T-helper 17 cell (primary cell): ENCODE measurements at places on chromosomes 2 and 18. TPM values are rescaled to one million over a fixed set of nuclear protein-coding genes. Genes with fewer than 3 reads are reported as not detected.
A peak's percentile ranks its signal among the peaks of the same experiment; 100 is the strongest.

DNA sequence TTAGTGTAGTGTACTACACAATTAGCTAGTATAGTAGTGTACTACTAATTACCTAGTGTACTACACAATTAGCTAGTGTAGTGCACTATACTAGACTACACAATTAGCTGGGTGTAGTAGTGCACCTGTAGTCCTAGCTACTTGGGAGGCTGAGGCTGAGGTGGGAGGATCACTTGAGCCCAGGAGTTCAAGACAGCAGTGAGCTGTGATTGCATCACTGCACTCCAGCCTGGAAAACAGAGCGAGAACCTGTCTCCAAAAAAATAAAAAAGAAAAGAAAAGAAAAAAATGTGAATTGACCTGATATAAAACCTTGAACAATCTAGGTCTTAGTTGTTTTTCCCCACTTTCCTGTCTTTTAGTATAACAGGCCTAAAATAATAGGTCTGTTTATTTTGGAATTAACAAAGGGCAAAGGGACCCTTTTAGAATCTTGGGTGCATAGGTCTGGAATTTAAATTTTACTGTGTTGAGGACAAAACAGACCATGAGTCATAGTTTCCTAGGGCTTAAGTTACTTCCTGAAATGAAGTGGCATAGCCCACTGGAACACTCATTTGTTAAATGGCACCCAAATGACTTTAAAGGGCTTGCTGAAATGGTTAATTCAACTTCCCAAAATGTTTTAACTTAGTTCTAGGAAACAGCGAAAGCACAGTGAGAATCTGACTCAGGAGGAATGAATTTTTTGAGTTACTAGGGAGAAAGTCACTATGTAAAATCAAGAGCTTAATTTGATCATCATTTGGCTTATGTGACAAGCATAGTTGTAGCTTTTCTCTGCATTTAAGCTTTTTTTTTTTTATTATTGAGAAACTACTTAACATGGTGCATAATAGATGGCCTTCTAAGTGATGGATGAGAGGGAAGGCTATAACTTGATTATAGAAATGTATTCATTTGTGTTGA lies 50.7 kb upstream of the ARL5A start:
- no peaks in the 10 kb centered on the region for H3K36me3 ChIP-seq
- no peak for DNase-seq
- peak overlapping the region; percentile 34 for H3K27ac ChIP-seq
- no peaks in the 10 kb centered on the region for H3K4me1 ChIP-seq
- peaks cover 10% of the 10 kb centered on the region for H3K27me3 ChIP-seq

- H3K36me3 ChIP-seq, result no peaks in the 10 kb centered on the region
- H3K4me3 ChIP-seq, result no peak overlapping the region
- peaks cover 22% of the 10 kb centered on the region for H3K27me3 ChIP-seq
- no peak for DNase-seq
- no peaks in the 10 kb centered on the region for H3K4me1 ChIP-seq
Measured at GRCh38 chr18:59624369-59624765, 72.9 kb downstream of the CCBE1 start.

GRCh38 chr2:172220121-172220520 lies 117.4 kb upstream of the DLX2 start:
- H3K27me3 ChIP-seq, result no peaks in the 10 kb centered on the region
- peaks cover 23% of the 10 kb centered on the region for H3K4me1 ChIP-seq

DNA sequence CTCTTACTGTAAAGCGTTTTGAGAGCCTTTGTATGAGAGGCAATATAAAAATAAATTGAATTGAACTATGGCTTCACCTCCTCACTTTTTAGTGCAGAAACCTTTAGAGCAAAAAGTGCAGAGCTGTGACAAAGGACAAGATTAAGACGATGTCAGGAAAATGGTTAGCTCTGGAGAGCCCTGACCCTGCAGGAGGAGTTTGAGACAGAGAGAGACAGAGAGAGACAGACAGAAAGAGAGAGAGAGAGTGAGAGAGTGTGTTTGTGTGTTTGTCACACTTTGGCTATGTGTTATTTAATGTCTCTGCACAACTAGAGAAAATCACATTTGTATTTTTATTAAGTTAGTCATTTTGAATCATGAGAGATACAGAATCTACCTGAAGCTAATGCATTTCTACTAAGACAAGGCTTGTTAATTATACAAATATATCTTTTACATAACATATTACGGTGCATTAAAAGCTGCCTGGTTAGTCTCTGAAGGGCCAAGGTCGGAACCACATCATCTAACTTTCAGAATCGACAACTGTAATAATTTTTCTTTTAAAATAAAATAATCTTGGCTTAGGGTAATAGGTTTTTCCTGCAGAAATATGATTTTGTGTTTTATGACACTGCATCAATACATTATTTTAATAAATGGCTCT lies 423.5 kb upstream of the ZEB2 start:
- DNase-seq, result no peak
- no peak overlapping the region for H3K4me3 ChIP-seq
- no peaks in the 10 kb centered on the region for H3K4me1 ChIP-seq
- no peaks in the 10 kb centered on the region for H3K27me3 ChIP-seq
- no peak overlapping the region for H3K27ac ChIP-seq

DNA sequence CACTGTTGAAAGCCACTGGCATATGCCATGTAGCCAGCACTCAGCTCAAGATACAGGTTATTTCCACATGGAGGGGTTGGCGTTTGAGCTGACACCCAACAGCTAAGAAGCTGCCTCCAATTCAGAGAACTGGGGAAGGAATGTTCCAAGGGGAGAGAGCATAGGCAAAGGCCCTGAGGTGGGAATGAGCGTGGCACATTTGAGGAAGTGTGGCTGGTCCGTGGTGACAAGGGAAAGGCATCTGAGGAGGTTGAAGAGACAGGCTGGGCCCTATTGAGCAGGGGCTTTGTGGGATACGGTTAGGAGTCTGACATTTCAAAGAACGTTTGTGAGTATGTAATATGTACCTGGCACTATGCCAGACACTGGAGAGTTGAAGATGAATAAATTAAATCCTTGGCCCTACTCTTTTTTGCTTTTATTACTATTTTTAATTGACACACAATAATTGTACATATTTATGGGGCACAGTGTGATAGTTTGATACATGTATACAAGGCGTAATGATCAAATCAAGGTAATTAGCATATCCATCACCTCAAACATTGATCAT lies 27.6 kb upstream of the TMBIM1 start:
- peak overlapping the region; percentile 39 for H3K4me3 ChIP-seq
- H3K36me3 ChIP-seq, result peaks cover 2% of the 10 kb centered on the region
- peaks cover 40% of the 10 kb centered on the region for H3K4me1 ChIP-seq
- no peak overlapping the region for H3K27ac ChIP-seq

DNA sequence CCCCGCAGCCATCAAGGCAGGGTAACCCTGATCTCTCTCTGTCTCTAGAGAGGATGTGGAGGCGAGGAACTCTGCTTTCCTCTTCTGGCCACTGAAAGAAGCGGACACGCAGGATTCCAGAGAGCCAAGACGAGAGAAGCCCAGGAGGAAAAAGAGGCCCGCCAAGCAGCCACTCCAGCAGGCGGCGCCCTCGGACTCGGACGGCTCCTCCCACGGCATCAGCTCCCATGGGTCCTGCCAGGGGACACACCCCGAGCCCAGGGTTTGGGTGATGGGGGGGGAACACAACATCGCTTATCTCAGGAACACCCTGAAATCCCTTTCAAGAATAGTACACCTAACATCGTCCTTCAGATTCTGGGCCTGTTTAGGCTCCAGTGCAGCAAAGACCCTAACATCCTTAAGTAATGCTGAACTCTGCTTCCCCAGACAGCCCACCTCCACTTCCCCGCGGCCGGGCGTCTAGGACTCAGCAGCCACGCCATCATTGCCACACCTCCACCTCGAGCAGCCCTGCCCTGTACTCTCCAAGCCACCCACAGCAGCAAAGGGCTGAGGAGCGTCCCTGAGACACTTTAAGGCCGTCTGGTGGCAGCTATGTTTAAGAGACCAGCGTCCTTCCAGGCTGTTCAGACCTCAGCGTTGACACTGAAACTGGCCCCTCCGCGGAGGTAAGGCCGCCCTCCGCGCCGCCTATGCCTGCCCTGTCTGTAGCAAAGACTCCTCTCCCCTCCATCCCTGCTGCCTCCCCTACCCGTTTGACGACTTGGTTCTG lies 34.3 kb upstream of the CNGA3 start:
- H3K4me3 ChIP-seq, result no peak overlapping the region
- no peak overlapping the region for H3K27ac ChIP-seq
- H3K36me3 ChIP-seq, result no peaks in the 10 kb centered on the region
- H3K27me3 ChIP-seq, result peaks cover 65% of the 10 kb centered on the region
- DNase-seq, result no peak
- no peaks in the 10 kb centered on the region for H3K4me1 ChIP-seq

DNA sequence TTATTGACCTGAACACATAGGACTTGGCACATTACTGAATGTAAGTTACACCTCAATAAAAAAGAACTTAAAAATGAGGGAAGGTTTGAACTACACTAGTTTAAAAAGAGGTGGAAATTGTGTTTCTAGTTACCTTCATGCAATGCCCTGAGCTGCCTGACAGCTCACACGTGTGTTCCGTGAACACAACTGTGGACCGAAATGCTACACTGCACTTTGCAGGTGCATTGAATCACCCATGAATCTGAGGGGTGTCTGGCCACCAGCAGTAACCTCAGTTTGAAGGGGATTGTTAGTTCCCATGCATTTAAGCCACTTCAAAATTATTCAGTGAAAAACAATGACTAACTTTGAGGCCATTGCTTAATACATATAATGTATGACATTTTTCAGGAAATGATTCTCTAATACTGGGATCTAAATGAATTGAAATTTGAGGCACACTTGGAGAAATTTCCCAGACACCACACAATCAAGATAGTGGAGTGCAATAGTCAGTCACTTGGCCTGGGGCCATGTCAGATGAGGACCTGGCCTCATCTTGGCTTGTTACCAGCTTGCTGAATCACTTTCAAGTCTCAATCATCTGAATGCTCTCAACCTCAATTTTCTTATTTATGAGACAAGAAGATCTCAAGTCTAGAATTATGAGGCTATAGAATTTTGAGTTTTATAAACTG lies 59.3 kb downstream of the MYL12B start:
- H3K4me1 ChIP-seq, result peaks cover 5% of the 10 kb centered on the region
- DNase-seq, result no peak
- no peaks in the 10 kb centered on the region for H3K36me3 ChIP-seq
- no peak overlapping the region for H3K4me3 ChIP-seq
- no peak overlapping the region for H3K27ac ChIP-seq
- peaks cover 26% of the 10 kb centered on the region for H3K27me3 ChIP-seq

DNA sequence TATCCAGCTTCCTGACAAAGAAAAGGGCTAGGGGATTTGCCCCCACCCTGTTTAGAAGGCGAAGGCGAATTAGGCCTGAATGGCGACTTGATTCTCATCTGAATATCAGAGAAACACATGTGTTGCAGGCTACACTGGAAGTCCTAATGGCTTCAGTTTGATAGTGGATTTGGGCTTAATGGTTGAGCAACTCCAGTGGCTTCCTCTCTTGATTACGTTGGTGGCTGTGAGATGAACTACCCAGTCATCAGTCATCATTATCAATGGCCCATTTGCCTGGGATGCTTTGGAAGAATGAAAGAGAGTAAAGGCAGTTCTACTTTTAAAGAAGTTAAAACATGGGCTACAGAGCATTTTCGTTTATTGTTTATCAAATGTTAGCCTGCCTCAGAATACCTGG lies 60.9 kb upstream of the IL1R1 start:
- H3K36me3 ChIP-seq, result no peaks in the 10 kb centered on the region
- no peak for DNase-seq
- peaks cover 29% of the 10 kb centered on the region for H3K4me1 ChIP-seq
- H3K4me3 ChIP-seq, result no peak overlapping the region
- no peaks in the 10 kb centered on the region for H3K27me3 ChIP-seq
- peak overlapping the region; percentile 96 for H3K27ac ChIP-seq

DNA sequence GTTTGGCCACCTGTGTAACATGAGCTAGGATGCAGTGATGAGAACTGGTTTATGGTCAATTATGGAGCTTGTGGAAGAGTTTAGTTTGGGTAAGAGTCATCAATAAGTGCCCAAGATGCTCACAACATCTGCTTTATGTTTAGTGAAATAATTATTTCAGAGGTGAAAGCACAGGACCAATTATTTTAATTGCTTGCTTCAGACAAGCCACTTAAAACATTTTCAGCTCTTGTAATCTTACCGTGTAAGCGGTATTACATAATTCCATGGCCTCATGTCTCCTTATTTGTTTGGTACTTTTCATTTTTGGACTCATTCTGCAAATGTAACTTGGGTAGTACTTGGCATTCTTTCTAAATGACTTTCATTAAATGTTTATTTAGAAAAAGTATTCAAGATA lies 5.4 kb downstream of the B3GNT2 start:
- H3K36me3 ChIP-seq, result no peaks in the 10 kb centered on the region
- H3K27ac ChIP-seq, result peak overlapping the region; percentile 76

The NT5DC4 gene
- not detected for total RNA-seq

The PPP1R1C gene
- not detected for total RNA-seq

The TGFBRAP1 gene
- 19.1 TPM for total RNA-seq
